Renal cortex interstitium (tissue), 15 donors: ENCODE measurements at places on chromosomes 7 and 10.

GRCh38 chr10:45379891-45380540 lies 6.0 kb downstream of the ALOX5 start:
- DNase-seq: no peak

- DNase-seq: no peak
Measured at GRCh38 chr7:151017953-151018420, 6.3 kb downstream of the ATG9B start.

DNA sequence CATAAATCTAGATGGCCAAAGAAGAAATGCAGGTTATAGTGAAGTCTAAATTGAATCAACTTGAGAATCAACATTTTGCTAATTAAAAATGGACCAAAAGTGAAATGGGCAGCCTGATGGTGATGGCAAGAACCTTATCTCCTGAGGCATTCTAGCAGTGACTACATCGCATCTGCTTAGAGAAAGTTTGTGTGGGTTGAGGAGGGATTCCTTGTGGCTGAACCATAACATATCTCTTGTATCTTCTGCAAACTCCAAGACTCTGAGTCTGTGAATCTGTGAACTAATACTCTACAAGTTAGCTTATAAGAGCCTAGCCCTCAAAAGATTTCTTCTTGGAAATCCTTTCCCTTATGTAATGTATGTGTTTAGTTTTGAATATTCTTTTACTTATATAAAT lies 85.6 kb downstream of the PRKG1 start:
- no peak for DNase-seq

GRCh38 chr7:155584763-155585531 lies 38.6 kb upstream of the CNPY1 start:
- DNase-seq: no peak

DNA sequence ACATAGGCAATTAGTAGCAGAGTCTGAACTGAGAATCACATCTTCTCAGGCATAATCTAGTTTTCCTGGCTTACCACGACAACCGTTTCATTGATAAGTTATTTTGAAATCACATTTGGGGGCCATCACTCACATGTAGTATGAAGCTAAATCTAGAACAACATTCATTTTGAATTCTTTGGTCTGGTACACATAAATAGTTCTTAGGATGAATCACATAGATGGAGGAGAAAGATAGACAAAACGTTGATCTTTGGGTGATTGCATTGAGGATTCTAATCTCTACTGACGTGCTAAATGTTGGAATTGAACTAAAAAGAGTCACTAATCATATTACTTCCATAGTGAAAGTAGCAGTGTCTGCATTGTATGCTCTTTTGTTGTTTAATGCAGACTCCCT lies 1022.6 kb downstream of the LRMDA start:
- no peak for DNase-seq

GRCh38 chr10:59903871-59904270 lies 2.5 kb downstream of the CCDC6 start:
- no peak for DNase-seq

GRCh38 chr7:42155584-42156290 lies 81.3 kb downstream of the GLI3 start:
- DNase-seq: no peak

- no peak for DNase-seq
Measured at GRCh38 chr10:125547010-125547650, 135.8 kb downstream of the TEX36 start.

DNA sequence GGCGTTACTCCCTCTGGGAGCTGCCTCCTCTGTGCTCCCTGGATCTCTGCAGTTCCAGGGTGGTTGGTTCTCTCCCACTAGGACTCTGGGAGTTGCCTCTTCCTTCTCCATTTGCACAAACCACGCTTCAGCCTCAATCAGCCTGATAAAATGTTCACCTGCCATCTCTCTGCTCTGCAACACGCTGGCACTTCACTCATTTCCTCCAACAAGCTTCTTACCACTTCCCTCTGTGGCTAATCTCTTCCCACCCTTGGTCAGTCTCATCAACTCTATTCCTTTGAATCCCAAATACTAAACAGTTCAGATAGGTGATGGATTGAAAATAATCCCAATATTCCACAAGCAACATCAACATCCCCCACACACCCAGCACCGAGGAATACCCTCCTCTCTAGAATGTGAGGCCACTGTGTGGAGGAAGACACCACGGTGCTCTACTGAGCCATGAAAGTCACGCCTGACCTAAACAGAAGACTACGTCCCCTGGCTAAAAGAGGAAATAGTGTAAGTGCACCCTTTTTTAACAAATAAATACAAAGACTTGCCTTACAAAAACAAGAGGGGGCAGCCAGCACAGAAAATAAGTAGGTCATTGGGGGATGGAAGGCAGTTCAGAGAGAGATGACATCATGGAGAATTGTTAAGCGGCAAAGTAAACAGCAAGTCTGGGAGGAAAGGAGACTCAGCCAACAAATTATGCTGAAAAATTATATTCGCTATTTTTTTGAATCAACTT lies 1.9 kb upstream of the FAM170B start:
- DNase-seq: no peak

DNA sequence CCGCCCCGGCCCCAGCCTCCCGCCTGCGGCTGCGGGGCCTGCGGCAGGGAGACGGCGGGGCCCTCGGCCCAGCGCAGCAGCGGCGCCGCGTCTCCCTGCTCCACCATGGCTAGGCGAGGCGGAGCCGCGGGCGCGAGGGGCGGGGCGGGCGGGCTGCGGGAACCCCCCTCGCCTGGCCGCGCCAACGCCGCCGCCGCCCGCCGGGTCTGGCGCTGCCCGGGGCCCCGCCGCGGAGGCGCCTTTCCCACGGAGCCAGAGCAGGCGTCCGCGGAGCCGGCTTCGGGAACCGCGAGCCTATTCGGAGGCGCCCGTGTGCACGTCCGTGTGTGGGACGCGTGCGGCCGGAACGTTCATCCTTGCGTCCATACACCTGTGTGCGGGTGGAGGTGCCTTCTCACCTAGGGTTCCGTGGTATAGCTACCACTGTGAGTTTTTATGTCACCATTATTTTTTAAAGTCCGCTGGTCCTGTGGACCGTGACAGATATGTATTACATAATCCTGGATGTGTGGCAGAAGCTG lies at the start of gene DENND11:
Gene DENND11 (minus strand): TSS at position 120 of the 521 bp plus-strand sequence. CDS start 13 bp downstream, at position 107.
- DNase-seq: no peak

- DNase-seq: no peak
Measured at GRCh38 chr10:10054466-10054865, 963.2 kb upstream of the CELF2 start.

DNA sequence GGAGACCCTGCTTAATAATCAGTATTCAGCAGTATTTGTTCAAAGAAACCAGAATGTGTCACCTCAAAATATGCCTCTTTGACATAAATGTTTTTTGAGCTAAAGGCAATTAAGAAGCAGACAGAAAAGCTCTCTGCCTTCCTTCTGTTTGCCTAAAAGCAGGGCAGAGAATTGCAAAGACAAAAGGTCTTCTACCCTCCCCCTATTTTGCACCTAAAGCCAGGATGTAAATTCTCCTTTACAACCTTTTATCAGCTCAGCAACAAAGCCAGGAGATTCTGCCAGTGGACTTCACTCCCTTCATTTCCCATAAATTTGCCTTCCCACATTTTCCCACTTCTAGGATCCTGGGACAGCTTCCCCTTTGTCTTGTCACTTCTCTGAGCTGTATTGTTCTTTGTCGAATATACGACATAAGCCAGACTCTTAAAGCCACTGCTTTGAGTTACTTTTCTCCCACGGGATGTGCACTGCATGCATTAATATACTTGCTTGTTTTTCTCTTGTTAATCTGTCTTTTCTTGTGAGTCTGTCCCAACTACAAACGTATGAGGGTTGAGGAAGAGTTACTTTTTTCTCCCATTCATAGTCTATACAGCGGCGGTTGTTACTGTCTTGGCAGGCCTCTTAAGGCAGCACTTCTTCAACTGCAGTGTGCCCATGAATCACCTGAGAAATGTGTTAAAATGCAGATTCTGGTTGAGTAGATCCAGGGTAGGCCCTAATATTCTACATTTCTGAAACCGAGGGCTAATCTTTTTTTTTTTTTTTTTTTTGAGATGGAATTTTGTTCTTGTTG lies 48.2 kb downstream of the ST8SIA6 start:
- DNase-seq: no peak
